ENCODE measurements at places on chromosomes 3 and 15.

GRCh38 chr3:128205558-128206145 lies 52.4 kb downstream of the EEFSEC start:
- DNase-seq = no peak

GRCh38 chr3:134704556-134704955 lies 53.7 kb upstream of the KY start:
- DNase-seq = no peak

- DNase-seq = no peak
Observed at GRCh38 chr15:38048001-38048455, 113.6 kb downstream of the TMCO5A start.

- DNase-seq = no peak
Observed at GRCh38 chr3:171363202-171363601, 97.0 kb downstream of the TNIK start.

DNA sequence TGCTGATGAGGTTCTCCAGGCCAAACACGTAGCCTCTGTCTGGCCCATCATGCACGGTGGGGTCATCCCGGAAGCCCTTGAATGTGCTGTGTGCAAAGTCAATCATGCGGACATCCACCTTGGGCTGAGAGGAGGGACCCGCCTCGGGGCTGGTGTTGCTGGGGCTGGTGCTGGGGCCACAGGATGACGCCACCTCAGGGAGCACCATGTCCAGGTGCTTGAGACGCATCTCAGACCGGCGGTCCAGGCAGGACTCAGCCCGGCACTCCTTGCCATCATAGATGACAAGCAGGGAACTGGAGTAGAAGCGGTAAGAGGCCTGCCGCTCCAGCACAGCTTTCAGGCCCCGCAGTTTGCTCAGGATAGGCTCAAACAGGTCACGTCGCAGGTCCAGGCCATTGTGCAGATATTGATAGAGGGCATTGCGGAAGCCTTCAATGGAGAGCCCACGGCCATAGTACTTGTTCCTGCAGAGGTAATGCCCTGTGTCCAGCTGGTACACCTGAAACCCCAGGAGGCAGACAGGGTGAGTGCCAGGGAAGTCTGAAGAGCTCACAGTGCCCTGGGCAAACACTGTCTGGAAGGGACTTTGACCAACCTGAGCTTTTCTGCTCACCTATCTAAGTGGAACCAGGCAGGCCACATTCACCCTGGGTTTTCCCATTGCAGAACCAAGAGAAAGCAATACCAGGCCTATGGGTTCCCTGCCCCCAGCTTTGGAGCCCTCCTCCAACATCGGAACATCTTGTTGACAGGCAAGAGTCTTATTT lies 3.6 kb upstream of the GMPPB start:
- no peak for DNase-seq

GRCh38 chr3:18780959-18781358 lies 355.8 kb upstream of the SATB1 start:
- DNase-seq = no peak

- DNase-seq = peak; percentile 94
Observed at GRCh38 chr3:178170698-178171535, 365.3 kb upstream of the KCNMB2 start.

All from glomerular endothelial cell (primary cell).